ENCODE measurements at places on chromosomes 7 and 10.

- no peak for DNase-seq
These were observed 259.3 kb downstream of the ARHGAP12 start for GRCh38 chr10:31669357-31669756.

DNA sequence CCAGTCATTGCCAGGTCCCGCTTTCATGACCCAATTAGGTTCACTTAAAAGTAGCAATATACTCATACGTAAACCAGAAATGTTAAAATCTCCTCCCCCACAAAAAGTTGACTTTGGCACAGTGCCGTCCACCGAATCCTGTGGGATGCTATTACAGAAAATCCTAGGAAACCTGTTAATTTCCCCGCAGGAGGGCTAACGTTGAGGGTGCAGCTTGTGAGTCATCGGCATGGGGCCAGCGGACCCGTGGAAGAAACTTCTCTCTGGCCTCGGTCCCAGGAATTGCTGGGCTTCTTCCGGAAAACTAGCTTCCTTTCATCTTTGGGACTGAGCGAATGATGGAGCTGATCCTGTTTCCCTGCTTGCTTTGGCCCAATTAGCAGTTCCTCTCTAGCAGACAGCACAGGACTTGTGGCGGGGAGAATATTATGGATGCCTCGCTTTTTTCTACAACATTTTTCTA, 13.5 kb downstream of the CRYGN start:
- no peak for DNase-seq

DNA sequence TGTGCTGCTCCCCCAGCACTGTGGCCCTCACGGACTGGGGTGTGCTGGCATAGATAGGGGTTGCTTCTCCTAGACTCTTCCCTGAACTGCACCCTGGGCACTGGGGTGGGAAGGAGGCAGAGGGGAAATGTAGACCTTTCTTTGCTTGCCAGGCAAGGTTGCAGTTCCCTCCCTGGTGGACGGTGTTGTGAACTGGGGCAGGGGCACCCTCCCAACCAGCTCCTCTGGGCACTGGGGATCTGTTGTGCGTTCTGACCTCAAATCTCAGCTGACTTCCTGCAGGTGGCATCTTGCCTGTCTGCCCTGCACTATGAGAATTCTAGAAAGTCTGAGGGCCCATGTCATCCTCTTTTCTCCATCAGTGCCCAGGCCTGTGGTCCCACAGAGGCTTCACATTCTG, 53.9 kb downstream of the ARHGAP22 start:
- no peak for DNase-seq

DNA sequence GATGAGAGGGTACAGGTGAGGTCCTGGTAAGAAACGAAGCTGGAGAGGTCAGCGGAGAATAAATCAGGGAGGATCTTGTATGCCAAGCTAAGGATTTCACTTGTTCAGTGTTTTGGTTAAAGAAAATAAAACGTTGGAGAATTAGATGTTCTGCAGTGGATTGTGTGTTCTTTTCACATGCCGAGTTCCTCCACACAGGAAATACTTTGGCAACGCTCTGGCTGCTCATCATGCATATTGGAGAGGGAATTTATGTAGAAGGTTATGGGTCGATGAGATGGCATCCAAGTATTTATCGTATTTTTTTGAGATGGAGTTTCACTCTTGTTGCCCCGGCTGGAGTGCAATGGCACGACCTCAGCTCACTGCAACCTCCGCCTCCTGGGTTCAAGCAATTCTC, 11.0 kb downstream of the RPS24 start:
- no peak for DNase-seq

GRCh38 chr7:75966190-75966961, 28.0 kb downstream of the TMEM120A start:
- no peak for DNase-seq

DNA sequence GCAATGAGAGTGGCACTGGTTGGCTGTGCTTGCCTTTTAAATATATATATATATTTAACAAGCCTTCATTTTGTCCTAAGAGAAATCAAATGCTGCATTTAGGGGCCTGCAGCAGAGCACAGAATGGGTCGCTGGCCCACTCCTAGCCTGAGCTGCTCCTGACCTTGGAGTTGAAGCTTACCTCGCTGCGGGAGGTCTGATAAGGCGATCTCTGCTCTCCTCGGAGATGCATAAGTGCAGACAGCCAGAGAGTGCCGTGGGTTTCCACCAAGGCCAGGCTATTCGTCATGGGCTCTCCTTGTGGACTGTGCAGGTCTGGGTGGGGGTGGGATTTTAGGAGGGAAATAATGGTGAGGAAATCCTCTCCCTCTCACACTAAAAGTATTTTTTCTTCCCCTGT, 99.5 kb upstream of the IKZF1 start:
- DNase-seq, result no peak

GRCh38 chr7:100602889-100603725, 944 bp downstream of the PCOLCE start:
- no peak for DNase-seq

DNA sequence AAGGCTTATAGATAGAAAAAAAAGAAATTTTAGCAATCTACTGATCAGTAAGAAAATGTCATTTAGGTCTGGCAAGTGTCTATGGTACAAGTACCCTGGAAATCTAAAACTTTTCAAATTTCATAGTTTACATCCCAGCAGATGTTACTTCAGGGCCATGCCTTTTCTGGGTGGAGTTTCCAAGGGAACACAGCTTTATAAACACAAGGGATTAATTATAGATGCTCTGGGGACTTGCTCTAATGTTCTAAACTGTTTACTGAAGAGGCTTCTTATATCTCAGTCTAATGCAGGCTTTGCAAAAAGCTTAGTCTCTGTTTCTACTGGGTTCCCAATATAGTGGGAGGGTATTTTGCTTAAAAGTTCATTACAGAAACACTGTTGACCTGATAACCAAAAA, 3.1 kb downstream of the CD36 start:
- no peak for DNase-seq

DNA sequence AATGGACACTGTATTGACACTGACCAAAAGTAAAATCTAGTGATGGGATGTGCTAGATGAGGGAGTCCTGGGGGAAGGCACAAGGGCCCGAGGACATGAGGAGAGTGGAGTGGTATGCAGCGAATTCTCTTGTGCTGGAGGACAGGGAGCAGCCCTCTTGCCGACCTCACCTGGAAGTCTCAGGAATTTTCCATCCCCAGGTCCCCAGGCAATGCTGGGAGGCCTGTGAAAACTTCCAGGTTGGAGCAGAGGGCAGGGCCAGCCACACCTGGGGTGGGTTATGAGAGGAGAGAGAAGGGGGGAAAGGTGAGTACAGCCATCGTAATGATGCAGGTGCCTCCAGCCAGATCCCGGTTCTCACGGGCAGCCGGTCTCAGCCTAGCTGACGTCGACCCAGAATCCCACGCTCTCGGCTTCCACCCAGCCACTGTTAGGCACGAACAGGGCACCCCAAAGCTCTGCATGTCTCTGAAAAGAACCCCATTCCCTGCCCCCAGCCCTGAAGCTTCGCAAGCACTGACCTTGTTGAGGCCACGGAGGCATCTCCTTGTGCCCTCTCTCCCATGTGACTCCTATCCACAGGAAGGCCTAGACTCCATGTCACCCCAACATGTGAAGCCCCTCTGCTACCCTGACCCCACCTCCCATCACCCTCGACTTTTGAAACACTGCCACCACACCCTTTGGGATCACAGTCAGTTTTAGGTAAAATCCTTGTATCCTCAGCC, 239.7 kb upstream of the MYO3A start:
- DNase-seq, result no peak

- DNase-seq, result no peak
These were observed 139.8 kb downstream of the GRID1 start for GRCh38 chr10:86226781-86227201.

DNA sequence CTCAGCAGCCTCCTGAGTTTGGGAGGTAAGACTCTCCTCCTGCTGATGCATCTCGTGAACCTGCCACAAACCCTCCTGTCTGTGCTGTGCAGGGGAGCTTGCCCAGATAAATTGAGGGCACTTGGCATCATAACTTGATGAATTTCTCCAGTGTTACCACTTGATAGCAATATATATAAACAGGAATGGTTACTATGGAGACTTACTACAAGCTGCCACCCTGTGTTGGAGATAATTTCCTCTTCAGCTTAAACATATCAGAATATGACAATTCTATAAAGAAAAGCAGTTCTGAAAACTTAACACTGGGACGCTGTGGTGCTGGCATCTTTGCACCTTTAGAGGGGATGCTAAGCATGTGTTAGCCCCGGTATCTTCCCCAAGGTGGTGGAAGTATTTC, 14.9 kb downstream of the PFKFB3 start:
- no peak for DNase-seq

DNA sequence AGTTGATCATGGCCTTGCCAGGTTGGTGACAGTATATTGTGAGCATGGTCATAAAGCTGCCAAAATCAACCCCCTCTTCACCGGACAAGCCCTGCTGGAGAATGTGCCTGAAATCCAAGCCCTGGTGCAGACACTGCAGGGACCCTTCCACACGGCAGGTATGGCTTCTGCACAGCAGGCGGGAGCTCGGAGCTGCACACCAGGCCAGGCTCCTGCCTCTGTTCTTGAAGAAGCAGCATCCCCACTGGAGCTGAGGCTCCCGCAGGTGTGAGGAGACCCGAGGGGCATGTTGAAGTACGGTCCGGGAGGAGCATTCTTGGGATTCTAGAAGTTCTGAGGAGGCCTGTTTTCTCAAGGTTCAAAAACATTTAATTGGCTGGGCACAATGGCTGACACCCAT, 12.7 kb downstream of the DHTKD1 start:
- no peak for DNase-seq

GRCh38 chr7:918441-919113, 35.9 kb downstream of the ADAP1 start:
- DNase-seq, result no peak

GRCh38 chr10:76974017-76974691, 663.5 kb downstream of the KCNMA1 start:
- no peak for DNase-seq

DNA sequence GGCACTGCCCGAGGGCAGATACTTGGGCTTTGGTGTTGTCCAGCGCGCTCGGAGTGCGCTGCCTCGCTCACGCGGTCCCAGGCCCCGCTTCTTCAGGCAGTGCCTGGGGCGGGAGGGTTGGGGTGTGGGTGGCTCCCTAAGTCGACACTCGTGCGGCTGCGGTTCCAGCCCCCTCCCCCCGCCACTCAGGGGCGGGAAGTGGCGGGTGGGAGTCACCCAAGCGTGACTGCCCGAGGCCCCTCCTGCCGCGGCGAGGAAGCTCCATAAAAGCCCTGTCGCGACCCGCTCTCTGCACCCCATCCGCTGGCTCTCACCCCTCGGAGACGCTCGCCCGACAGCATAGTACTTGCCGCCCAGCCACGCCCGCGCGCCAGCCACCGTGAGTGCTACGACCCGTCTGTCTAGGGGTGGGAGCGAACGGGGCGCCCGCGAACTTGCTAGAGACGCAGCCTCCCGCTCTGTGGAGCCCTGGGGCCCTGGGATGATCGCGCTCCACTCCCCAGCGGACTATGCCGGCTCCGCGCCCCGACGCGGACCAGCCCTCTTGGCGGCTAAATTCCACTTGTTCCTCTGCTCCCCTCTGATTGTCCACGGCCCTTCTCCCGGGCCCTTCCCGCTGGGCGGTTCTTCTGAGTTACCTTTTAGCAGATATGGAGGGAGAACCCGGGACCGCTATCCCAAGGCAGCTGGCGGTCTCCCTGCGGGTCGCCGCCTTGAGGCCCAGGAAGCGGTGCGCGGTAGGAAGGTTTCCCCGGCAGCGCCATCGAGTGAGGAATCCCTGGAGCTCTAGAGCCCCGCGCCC, at the start of gene NPY:
Gene NPY, plus strand, starts transcription at position 294 of the 802 bp plus-strand sequence. CDS start 1,051 bp downstream, outside the sequence.
- peak; percentile 32 for DNase-seq

DNA sequence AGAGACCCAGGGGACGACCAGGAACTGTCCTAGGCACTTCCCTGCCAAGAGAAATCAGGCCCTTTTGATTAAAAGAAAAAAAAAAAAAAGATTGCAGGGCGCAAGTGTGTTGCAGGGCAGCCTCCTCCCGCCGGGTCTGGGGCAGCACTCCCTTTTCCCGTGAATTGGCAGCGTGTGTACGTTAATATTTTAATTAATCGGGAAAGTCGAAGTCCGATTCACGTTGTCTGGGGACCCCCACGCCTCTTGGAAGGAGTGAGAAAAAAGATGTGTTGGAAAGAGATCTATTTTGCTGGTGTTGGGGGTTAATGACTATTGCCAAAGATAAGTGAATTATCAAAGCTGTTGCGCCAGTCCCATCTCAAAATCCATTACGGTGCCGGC, 1.3 kb upstream of the EBF3 start:
- no peak for DNase-seq

- DNase-seq, result no peak
These were observed 4.7 kb upstream of the ENTPD7 start for GRCh38 chr10:99654390-99655175.

DNA sequence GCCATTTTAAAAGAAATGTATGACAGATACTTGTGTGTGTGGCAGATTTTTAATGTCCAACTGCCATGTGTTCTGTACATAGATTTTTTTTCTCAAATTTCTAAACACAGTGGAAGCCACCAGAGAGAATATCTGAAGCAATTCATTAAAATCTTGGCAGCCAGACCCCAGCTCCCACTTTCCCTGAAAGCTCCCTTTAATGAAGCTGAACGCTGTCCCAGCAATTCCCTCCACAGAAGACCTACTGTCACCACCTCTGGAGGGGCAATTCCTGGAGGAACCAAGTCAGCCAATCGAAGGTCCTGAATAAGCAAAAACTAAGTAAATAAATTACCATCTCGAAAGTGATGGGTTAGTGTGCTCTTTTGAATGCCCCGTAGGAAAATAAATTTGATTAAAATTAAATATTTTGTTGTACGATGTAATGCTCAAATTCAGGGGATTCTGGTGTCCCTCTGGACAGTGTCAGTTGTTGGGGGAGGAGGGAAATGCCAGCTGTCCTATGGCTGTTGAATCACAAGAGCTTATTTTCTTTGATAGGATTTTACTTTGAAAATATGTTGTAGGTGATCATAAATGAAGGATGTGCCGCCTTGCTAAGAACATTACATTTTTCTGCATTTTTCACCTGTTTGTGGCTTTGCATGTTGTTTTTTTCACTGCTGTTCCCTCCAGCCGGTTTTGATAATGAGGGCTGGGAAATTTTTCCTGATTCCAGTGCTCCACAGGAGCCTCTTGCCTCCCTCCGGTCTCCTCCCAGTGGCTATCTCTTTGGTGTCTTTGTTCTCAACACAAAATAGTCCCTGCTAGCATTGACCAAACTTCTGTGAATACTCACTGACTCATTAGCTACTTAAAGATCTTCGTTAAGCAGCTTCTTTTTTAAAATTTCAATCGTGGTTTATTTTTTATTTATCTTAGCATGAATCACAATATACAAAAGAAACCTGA, 9.2 kb upstream of the GSAP start:
- no peak for DNase-seq

DNA sequence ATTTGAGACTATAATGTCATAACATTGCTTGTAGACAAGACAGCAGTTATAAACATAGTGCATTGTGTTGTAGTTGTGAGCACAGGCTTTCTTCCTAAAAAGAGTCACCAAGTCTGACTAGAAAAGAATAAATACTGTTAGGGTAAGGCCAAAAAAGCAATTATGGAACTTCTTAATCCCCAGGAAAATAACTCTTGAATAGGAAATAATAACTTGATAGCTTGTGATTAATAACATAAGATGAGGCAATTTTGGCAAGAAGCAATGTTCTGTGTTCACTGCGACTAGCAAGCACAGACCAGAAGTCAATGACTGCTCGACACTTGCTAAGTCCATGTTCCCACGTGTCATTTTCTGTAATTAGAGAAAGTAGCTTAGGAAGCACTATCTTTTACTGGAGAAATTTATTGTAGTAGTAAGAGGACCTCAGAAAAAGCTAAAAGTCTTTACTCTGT, 97.1 kb downstream of the AGMO start:
- no peak for DNase-seq

- no peak for DNase-seq
These were observed 6.8 kb downstream of the ATG9B start for GRCh38 chr7:151017370-151017952.

GRCh38 chr7:52154382-52154781, 837.8 kb upstream of the COBL start:
- DNase-seq, result no peak

- no peak for DNase-seq
These were observed 368.9 kb downstream of the KCNMA1 start for GRCh38 chr10:77268721-77269120.

All from GM12892 (cell line).